Left ventricle myocardium inferior (tissue), 1 donor: ENCODE measurements at places on chromosomes 12 and 14. TPM values are rescaled to one million over a fixed set of nuclear protein-coding genes. Genes with fewer than 3 reads are reported as not detected.

PLD4 gene
- 0.44 TPM for total RNA-seq

KERA gene
- total RNA-seq: not detected

CFL2 gene
- total RNA-seq: 509 TPM

TOGARAM1 gene
- total RNA-seq: 21.6 TPM

HCAR3 gene
- total RNA-seq: not detected

IAPP gene
- not detected for total RNA-seq

EIF2S3B gene
- total RNA-seq: 0.22 TPM

RNASE9 gene
- not detected for total RNA-seq

SELPLG gene
- 3.4 TPM for total RNA-seq

PLEKHH1 gene
- 3.7 TPM for total RNA-seq

NRL gene
- total RNA-seq: 1.5 TPM

DNM1L gene
- 59.6 TPM for total RNA-seq

SAMD15 gene
- total RNA-seq: 0.08 TPM

PRKCH gene
- 18.4 TPM for total RNA-seq

SCNN1A gene
- total RNA-seq: 0.22 TPM

LARP4 gene
- 69.0 TPM for total RNA-seq

CARMIL3 gene
- 0.11 TPM for total RNA-seq

RBP5 gene
- total RNA-seq: 0.47 TPM

C12orf42 gene
- total RNA-seq: not detected

BCL11B gene
- total RNA-seq: 0.11 TPM

VPS37B gene
- total RNA-seq: 13.3 TPM

ERP27 gene
- total RNA-seq: 0.14 TPM

PRR4 gene
- total RNA-seq: 1.2 TPM

C3AR1 gene
- 5.5 TPM for total RNA-seq

TAS2R42 gene
- not detected for total RNA-seq

HAL gene
- not detected for total RNA-seq

TEX52 gene
- total RNA-seq: not detected

CACNA2D4 gene
- total RNA-seq: 1.2 TPM

LUM gene
- 115 TPM for total RNA-seq

CLEC9A gene
- total RNA-seq: not detected

SLC6A12 gene
- total RNA-seq: 1.2 TPM

LBHD2 gene
- total RNA-seq: not detected

LRRIQ1 gene
- 0.22 TPM for total RNA-seq
